ENCODE measurements at places on chromosomes 1 and 21.

- no peak for DNase-seq
These were observed 23.9 kb downstream of the CD2 start for GRCh38 chr1:116777831-116778830.

GRCh38 chr1:63787875-63788274 lies 14.1 kb downstream of the ROR1 start:
- DNase-seq = no peak

DNA sequence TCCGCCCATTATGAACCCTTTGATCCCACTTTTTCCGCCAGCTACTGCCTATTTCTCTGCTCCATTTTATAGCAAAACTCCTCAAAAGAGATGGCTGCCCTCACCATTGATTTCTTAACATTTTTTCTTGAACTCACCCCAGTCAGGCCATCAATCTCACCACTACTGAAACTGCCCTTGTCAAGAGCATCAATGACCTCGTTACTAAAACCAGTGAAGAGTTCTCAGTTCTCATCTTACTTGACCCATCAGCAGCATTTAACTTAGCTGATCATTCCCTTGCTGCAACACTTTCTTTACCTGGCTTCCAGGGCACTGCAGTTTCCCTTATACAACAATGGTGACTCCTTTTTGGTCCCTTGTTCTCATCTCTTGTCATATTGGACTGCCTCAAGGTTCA lies 35.2 kb upstream of the FASLG start:
- DNase-seq = no peak

- no peak for DNase-seq
These were observed 24.4 kb upstream of the DOCK7 start for GRCh38 chr1:62712336-62713243.

- DNase-seq = no peak
These were observed 80.5 kb upstream of the VAV3 start for GRCh38 chr1:108045460-108045859.

- DNase-seq = no peak
These were observed 895.6 kb downstream of the TTLL7 start for GRCh38 chr1:83103341-83103740.

DNA sequence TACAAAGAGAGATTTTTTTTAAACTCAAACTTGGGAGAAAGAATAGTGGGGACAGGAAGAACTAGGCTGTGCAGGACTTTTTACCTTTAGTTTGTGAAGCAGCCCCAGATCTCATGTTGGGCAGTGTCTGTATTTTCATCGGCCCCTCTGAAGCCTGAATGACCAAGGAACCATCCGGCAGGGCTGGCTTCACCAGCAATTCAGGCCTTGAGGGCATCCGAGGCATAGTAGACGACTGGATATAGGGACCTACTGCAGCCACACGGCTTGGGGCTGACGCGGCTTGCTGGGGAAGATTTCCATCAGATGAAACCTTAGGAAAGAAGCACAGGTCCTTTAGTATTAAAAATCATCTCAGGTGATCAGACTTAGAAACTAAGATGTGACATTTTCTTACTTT lies 43.7 kb downstream of the TP53BP2 start:
- DNase-seq = no peak

GRCh38 chr1:229882621-229883020 lies 184.4 kb upstream of the GALNT2 start:
- DNase-seq = no peak

DNA sequence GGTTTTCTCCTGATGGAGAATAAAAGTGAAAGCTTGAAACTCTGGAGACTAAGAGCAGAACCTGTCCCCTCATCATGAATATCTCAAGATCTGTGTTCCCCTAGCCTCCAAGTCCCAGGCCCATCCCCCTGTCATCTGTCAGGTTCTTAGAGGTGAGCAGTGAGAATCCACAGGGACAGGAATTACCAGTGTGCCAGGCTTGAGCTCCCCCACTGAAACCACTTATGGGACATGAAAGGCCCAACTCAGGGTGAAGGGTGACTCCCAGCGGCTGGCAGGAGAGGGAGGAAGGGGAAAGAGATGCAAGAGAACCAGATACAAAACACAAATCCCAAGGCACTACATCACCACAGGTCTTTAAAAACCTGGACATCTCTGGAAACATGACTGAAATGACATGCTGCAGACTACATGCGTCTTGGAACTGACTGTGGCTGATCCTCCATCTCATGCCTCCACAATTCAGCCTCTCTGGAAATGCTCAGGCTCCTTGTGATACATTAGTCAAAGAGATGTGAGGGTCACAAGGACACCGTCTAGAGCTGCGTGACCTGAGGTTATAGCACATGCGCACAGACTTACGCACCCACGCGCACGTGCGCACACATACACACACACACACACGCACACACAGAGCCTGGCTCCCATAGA lies 6.8 kb upstream of the LY9 start:
- no peak for DNase-seq

GRCh38 chr1:48080331-48081255 lies 83.4 kb upstream of the TRABD2B start:
- no peak for DNase-seq

DNA sequence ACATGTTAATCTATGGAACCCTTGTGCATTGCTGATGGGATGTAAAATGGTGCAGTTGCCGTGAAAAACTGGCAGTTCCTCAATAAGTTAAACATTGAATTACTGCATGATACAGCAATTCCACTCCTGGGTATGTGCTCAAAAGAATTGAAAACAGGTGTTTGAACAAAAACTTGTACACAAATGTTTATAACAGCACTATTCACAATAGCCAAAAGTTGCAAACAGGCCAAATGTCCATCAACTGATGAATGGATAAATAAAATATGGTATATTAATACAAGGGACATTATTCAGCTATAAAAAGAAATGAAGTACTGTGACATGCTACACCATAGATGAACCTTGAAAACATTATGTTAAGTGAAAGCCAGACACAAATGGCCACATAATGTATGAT lies 17.7 kb upstream of the SRSF10 start:
- no peak for DNase-seq

GRCh38 chr1:198245379-198245778 lies 88.6 kb downstream of the NEK7 start:
- DNase-seq = no peak

GRCh38 chr1:167800251-167800650 lies 78.5 kb downstream of the MPZL1 start:
- DNase-seq = no peak

GRCh38 chr1:111517469-111518225 lies 14.2 kb upstream of the ADORA3 start:
- no peak for DNase-seq

DNA sequence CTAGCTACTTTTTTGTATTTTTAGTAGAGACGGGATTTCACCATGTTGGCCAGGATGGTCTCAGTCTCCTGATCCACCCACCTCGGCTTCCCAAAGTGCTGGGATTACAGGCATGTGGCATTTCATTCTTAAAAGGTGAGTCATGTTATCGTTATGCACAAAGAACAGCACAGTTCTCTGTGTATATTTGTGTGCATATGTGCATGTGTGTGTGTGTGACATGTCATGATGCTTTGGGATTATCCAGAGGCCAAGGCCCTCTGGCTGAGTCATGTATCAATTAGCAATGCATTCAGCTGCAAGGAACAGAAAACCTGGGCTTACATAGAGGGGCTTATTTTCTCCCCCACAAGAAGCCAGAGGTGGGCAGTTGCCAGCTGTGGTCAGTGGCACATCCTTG lies 301.7 kb upstream of the KAZN start:
- no peak for DNase-seq

GRCh38 chr1:44208226-44208625 lies 5.0 kb upstream of the DMAP1 start:
- no peak for DNase-seq

DNA sequence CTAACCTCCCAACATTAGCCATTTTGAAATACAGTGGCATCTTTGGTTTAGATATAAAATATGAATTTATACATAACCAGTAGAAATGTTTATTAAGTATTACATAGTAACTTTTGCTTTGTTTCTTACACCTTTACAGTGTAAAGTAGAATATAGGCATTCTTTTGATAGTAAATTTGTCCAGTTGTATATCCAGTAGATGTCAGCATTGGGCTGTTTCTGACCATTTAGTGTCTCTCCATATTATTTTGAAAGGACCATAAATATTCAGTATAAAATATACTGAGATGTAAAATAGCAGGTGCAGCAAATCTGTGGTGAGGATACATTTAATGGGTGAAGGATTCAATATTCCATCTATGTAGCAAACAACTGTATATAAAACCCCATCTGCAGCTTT lies 115.8 kb upstream of the ZRANB2 start:
- DNase-seq = no peak

GRCh38 chr1:38696371-38696770 lies 163.2 kb downstream of the RRAGC start:
- no peak for DNase-seq

GRCh38 chr1:9418851-9419250 lies 120.4 kb upstream of the SLC25A33 start:
- DNase-seq = no peak

GRCh38 chr1:3930301-3931006 lies 30.4 kb upstream of the C1orf174 start:
- DNase-seq = no peak

GRCh38 chr1:69643266-69643665 lies 75.5 kb downstream of the LRRC7 start:
- DNase-seq = no peak

- no peak for DNase-seq
These were observed 298.6 kb upstream of the AJAP1 start for GRCh38 chr1:4355839-4356238.

- no peak for DNase-seq
These were observed 70.4 kb downstream of the PLEKHA6 start for GRCh38 chr1:204289280-204289679.

GRCh38 chr1:246815693-246816270 lies 91.6 kb downstream of the SCCPDH start:
- DNase-seq = no peak

- DNase-seq = no peak
These were observed 11.5 kb upstream of the NEXN start for GRCh38 chr1:77876884-77877283.

DNA sequence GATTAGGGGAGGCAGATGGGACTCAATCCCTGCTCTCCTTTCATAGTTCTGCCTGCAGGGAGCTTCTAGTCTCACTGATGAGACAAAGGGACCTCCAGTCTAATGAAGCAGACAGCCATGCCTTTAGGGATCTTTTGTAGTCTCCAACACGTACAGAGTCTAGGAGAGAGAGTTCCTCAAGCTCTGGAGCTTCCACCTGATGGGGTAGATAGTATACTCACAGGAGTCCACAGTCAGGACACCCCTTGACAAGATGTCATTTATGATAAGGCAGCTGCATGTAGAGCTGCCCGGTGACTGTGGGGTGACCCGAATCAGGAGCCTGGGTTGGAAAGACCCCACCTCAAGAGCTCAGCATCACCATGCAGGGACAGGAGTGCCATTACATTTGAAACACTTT lies 55.3 kb upstream of the CNTN2 start:
- no peak for DNase-seq

DNA sequence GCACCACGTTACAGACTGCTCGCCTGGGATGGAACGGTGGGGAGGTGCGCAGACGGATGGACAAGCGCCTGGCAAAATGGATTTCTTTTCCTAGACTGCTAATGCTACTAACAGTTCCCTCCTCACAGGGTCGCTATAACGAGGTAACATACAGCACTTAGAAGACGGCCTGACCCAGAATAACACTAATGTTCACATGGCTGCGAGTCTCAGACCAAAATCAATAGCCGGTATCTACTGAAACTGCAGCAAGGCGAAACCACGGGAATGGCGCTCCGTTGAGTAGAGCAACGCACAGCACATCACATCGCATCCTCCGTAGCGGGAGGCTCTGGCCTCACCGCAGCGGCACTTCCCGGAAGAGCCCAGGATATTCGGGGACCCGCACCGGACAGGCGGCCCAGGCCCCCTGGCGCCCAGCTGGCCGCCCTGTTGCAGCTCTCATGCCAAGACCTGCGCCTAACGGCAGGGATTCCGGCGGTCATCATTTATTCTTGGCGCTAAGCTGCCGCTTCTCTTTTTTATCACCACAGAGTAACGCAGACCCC lies 46.6 kb downstream of the VPS26C start:
- no peak for DNase-seq

GRCh38 chr1:223460566-223461189 lies 67.5 kb downstream of the CCDC185 start:
- DNase-seq = no peak

- no peak for DNase-seq
These were observed 5.5 kb downstream of the ETS2 start for GRCh38 chr21:38811257-38811656.

DNA sequence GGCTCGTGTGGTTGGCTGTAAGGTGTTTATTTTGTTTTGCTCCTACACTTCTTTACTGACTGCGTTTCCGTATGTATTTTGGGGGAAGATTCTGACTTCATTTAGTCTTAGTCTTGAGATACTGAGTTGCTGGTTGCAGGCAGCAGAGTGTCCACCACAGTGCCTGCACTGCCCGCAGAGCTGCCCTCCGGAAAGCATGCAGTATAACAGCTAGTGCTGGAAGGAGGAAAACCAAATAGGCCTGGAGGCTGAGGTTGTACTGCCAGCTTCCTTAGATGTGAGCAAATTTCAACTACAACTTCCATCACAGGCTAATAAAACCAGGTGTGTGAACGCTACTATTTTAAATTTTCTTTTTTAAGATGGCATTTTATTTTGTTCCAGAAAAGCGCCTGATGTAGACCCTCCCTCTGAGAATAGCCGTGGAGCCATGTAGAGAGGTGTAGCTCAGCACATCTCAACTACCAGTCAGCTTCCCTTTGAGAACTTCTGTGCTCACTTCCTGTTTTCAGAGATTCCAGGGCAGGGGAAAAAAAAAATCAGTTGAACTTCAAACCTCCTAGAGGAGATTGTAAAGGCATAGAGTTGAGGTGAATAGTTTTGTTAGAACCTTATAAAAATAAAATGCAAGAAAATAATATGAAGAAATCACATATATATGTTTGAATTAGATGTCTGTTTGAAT lies 17.6 kb downstream of the LMO4 start:
- DNase-seq = no peak

GRCh38 chr1:57741521-57741920 lies 317.7 kb upstream of the DAB1 start:
- DNase-seq = peak; percentile 14

- DNase-seq = no peak
These were observed 40.3 kb upstream of the SPOCD1 start for GRCh38 chr1:31856140-31856539.

DNA sequence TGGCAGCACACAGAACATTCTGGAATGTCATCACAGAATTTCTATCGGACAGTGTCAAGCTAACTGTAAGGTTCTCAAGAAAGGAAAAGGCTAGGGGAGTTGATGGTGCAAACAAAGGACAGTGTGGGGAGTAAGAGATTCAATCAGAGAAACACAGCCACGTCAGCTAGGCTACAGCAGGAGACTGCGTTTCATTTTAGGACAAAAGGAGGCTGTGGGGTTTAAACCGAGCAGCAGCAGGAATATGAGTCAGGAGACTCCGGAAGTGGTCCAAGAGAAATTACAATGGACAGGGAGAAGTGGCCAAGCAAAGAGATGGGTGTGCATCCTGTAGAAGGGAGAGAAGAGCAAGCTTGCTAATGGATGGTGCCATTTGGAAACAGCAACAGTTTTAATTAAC lies 37.4 kb upstream of the C1orf198 start:
- no peak for DNase-seq
